ENCODE measurements at places on chromosomes 1 and 21.

DNA sequence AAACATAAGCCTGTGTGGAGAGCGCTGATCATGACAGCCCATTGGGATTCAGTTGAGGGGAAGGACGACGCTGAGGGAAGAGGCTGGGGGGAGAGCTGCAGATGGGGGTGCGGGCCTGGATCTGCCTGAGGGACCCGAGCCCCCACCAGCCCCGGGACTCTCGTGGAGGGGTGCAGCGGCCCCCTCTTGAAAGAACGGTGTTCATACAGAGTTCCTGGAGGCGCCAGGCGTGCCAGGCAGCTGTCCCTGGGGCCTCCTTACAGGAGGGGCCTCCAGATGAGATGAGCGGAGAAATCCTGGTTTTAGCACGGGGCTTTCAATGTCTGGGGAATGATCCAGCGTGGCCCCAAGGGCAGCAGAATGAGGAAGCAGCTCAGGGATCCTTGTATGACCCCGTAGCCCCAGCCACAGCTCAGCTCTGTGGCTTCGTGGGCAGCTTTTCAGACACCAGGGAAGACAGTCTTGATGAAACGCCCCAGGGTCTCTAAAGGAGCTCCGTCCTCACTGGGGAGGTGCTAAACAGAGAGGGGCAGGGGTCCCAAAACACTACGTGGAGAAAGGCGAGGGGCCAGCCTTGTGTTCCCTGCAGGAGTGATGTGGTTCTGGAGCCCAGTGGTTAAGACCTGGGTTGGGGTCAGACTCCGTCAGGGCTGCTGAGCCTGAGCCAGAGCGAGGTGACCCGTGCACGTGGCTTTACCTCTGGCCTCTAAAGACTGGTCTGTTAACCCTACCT lies 7.2 kb upstream of the DSCAM start:
- DNase-seq = no peak

- DNase-seq = no peak
Measured at GRCh38 chr1:97610748-97611147, 310.1 kb downstream of the DPYD start.

- no peak for DNase-seq
Measured at GRCh38 chr1:194935864-194936263, 1672.4 kb downstream of the KCNT2 start.

DNA sequence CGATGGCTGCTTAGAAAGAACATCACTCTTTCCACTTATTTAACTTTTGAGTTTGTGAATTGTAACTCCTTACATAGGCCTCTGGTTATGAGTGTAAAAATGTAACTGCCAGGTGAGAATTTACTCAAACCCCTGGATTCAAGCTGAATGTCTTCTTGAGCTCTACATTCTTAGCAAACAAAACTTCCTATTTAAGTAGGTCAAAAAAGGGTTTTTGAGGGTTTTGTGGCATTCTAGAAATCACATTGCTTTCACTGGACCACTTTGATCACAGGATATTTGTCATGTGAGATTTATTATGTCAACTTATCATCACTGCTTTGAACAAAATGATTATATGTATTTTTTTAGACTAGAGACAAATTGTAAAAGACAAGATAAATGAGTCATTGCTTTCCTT lies 5.7 kb downstream of the IL23R start:
- DNase-seq = no peak

GRCh38 chr1:197183195-197183748 lies 36.8 kb upstream of the ASPM start:
- DNase-seq = no peak

DNA sequence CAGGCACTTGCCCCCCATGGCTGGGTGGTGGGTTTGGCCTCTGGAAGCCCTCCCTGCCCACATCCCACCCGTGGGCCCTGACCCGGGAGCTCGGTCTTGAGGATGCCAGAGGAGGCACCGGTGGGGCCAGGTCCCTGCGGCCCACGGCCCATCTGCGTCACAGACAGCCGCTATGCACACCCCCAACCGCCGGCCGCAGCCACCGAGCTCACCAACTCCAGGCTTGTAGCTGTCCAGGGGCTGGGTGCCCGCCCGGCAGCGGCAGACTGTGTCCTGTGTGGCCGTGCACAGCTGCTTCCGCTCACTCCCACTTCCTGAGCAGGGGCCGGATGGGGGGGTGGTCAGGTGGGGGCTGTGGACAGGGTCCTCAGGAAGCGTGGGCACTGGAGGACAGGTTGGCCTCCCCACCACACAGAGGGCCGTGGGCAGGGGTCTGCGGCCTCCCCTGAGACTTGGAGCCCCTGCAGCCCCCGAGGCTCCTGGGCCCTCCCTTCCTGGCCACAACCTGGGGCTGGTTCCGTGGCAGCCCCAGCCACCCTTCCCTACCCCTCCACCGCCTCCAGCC lies 1.1 kb downstream of the TNFRSF4 start:
- no peak for DNase-seq

GRCh38 chr21:46431884-46432488 lies 26.7 kb upstream of the DIP2A start:
- DNase-seq = no peak

GRCh38 chr1:63466759-63467158 lies 56.3 kb downstream of the ITGB3BP start:
- no peak for DNase-seq

DNA sequence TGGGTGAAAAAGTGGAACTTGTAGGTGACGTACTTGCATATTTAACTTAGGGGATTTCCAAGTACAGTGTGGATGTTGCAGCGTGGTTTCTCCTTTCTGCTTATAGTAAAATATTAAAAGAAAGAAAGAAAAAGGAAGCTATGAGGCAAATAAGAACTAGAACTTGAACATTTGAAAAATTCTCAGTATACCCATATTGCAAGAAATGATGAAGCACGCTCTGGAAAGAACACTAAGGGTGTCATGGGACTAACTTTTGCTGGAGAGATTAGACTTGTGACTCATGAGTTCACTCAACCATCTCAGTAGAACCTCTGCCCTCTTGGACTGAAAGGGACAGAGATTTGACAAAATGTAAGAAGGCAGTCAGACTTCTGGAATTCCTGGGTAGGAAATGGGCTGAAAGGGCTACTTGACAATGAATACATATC lies 704.5 kb upstream of the ADGRL4 start:
- DNase-seq = no peak

DNA sequence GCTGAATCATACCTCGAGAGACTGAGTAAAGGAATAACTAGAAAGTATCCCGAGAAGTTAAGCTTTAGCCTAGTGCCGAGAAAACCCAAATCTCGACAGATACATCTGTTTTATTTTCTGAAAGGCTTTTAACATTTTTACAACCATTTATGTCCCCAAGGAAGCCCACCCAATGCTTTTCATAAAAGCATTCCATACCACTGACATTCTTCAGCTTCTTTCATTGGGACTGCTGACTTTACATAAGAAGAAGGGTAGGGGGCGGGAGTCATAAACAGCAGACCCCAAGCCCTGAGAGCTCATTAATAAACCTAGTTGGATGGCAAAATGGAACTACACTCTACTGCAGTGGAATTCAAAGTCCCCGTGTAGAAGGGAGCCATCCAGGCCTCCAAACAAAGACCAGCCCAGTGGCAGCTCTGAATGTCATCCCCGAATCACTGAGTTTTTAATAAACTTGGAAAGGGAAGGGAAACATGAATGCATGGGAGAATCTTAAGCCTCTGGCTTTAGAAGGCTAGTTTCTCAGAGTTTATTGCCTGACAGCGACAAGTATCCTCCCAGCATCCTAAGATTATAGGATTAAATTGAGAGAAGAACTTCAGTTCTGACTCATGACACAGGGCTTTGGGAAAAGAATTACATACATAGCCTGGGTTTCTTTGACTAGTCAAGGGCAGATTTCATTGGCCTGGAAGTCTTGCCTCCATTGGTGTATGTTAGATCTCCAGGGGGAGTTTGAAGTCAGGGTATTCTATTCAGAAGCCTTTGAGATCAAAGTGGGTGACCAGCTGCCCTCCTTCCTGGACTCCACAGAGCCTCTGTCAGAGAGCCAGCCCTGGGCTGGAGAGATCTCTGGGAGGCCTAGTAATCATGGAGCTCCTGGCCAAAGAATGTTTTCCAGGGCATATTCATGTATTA lies 3.7 kb downstream of the ATF3 start:
- no peak for DNase-seq

- no peak for DNase-seq
Measured at GRCh38 chr1:214727274-214727673, 124.3 kb downstream of the CENPF start.

DNA sequence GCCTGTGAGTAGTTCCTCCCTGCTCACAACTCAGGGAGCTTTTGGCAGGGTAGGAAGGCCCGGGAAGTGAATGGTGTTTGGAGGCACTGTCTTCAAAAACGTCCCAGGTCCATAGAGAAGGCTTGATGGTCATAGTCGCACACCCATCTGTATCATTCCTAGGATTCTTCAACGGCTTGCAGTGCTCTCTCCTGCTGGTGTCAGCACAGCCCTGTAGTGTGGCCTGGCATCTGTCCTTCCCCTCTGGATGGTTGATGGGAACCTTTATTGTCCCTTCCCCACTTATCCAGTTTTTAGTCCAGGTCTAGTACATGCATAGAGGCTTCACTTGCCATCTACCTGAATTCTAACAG lies 142.8 kb upstream of the HOOK1 start:
- no peak for DNase-seq

DNA sequence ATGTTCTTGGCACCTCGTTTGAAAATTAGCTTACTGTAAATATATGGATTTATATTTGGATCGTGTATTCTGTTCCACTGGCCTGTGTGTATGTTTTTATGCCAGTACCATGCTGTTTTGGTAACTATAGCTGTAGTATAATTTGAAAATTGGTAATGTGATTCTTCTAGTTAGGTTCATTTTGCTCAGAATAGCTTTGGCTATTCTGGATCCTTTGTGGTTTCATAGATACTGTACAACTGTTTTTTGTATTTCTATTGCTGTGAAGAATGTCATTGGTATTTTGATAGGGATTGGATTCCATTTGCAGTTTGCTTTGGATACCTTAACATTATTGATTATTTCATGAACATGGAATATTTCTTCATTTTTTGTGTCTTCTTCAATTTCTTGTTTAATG lies 490.2 kb downstream of the BRINP3 start:
- no peak for DNase-seq

DNA sequence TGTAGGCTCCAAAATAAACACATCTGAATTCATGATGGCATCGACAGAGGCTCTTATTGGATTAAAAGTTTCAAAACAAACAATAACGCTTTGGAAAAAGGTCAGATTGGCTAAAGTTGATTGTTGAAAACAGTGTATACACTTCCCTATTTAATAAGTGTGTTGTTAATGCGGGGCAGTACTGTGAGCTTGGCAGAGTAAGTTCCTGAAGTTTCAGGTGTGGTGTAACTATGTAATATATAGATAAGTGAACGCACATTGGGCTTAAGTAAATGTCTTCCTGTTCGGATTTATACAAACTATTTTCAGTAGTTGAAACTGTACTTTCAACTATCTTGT lies 810 bp downstream of the ZBTB37 start:
- DNase-seq = no peak

- no peak for DNase-seq
Measured at GRCh38 chr1:12162459-12163137, 4.2 kb upstream of the TNFRSF1B start.

- DNase-seq = no peak
Measured at GRCh38 chr1:30507016-30507312, 216.4 kb downstream of the MATN1 start.

- DNase-seq = no peak
Measured at GRCh38 chr21:42147386-42148020, 71.4 kb upstream of the ABCG1 start.

DNA sequence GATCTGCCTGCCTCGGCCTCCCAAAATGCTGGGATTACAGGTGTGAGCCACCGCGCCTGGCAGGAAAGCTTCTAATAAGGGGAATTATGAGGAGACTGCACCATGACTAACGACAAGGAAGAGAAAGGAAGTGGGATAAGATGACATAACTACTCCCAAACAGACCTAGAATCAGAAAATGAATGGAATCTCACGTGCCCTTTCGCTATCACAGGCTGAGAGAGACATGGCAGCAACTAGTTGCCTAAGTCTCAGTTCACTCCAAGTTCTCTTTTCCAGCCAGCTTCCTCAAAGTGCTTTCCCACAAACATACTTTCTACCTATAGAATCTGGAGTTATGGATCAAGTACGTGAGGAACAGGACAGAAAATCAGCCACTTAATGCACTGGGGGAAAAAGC lies 2.0 kb downstream of the PI4KB start:
- DNase-seq = no peak

DNA sequence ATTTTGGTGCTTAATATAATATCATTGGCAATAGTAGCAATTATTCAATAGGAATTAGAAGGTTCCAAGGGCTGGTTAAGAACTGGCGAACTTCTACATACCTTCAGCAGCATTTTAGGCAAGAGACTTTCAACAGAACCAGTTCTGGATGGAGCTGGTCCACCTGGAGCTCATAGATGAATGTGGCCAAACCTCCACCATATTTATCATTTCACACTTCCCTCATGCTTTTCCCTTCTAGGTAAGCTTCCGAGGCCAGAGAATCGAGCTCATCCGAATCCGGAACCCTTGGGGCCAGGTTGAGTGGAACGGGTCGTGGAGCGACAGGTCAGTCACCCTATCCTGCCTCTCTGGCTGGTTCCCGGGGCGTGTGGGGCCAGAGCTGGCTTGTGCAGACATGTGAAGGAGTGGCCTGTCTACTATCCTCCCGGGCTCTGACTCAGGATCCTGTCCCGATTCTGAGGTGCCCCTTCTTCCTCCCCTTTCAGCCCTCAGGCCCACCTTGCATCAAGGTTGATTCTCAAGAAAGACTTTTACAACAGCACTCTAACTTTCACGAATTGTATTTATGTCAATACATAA lies 24.7 kb downstream of the CAPN9 start:
- no peak for DNase-seq

- no peak for DNase-seq
Measured at GRCh38 chr1:221444346-221444745, 297.5 kb downstream of the DUSP10 start.

DNA sequence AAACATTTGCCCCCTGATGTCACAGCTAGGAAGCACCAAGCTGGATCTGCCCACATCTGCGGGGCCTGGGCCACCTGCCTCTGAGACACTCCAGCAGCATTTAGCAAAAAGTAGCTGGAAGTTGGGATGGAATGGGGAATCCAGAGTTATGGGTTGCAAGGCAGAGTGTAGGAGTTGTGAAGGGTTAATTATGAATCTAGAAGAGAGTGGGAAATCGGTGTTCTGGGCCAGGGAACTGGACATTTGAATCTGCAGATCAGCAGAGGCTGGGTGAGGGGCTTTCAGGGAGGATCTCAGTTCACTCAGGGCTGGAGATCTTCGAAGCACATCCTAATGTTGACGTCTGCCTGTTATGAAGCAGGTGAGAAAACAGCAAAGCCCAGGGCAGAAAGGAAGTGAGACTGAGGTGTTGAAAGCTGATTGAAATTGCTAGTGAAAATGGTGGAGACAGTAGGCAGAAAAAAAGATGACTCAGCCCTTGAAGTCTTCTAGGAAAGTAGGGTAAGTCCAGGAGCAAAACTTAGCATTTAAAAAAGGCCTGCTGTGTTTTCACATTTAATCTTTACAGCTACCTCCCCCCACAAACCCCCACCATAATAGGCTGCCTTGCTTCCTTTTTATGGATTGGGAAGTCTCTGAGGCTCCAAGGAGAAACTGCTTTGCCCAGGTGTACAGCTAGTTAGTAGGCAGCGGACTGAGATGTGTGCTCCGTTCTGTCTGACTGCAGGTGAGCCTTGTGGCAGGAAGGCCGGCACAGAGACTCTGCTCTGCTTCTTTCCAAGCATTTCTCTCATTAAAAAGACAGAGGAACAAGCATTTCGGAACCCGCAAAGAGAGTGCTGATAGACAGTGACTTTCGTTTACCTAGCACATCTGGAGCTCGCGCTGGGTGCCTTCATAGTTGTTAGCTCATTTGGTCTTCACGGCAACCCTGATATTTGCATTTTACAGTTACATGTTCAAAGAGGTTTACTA lies 7.2 kb downstream of the VANGL1 start:
- DNase-seq = no peak

GRCh38 chr1:221919743-221920142 lies 177.9 kb upstream of the DUSP10 start:
- DNase-seq = no peak

Data from stimulated activated CD4-positive, alpha-beta T cell treated with anti-CD3 and anti-CD28 coated beads, Interleukin-1b, Interleukin-23, amount 100 ng/mL, for 1 hour (primary cell).